Neuronal stem cell (in vitro differentiated cells): ENCODE measurements at places on chromosomes 4 and X.

GRCh38 chr4:52366191-52366590 is 292.9 kb downstream of the USP46 start:
- no peaks in the 10 kb centered on the region for H3K36me3 ChIP-seq
- no peak for DNase-seq
- no peaks in the 10 kb centered on the region for H3K27me3 ChIP-seq
- H3K4me3 ChIP-seq: no peak overlapping the region

GRCh38 chr4:164906368-164906767 is 29.4 kb downstream of the APELA start:
- no peak overlapping the region for H3K4me3 ChIP-seq
- no peak for DNase-seq
- H3K27ac ChIP-seq: no peak overlapping the region
- no peaks in the 10 kb centered on the region for H3K4me1 ChIP-seq
- no peaks in the 10 kb centered on the region for H3K27me3 ChIP-seq

DNA sequence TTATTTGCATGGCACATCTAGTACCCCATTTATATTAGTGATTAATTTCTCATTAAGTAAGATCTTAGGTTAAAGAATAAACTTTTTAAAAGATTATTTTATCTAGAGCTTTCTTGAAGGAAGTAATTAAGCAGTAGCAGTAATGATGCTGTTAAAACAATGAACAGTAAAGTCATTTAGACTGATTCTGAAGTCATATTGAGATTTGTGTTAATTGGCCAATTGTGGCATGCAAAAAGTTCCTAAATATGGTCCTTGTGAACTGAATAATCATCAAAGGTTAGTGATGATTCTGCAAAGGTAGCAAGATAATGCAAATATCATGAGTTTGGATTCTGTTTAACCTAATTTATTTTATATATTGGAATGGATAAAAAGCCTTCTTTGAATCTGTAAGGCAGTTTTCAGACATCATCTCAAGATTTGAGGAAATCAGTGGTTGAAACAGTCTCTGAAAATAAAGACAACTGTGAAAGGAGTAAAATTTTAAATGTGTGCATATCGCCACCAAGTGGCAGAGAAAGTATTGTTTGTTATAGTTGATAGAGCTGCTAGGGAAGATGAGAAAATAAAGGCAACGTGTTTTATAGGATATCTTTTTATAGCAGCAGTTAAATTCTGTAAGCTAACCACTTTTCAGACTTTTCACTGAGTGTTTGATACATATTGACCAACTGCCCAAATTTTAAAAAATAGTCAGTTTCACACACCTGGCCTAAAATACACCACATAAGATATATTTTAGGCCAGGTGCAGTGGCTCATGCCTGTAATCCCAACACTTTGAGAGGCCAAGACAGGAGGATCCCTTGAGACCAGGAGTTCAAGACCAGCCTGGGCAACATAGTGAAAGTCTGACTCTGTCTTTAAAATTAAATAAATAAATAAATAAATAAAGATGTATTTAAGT is 79.6 kb downstream of the CCKAR start:
- no peak overlapping the region for H3K27ac ChIP-seq
- H3K36me3 ChIP-seq: peaks cover 8% of the 10 kb centered on the region
- no peaks in the 10 kb centered on the region for H3K27me3 ChIP-seq
- no peaks in the 10 kb centered on the region for H3K4me1 ChIP-seq
- H3K4me3 ChIP-seq: no peak overlapping the region

DNA sequence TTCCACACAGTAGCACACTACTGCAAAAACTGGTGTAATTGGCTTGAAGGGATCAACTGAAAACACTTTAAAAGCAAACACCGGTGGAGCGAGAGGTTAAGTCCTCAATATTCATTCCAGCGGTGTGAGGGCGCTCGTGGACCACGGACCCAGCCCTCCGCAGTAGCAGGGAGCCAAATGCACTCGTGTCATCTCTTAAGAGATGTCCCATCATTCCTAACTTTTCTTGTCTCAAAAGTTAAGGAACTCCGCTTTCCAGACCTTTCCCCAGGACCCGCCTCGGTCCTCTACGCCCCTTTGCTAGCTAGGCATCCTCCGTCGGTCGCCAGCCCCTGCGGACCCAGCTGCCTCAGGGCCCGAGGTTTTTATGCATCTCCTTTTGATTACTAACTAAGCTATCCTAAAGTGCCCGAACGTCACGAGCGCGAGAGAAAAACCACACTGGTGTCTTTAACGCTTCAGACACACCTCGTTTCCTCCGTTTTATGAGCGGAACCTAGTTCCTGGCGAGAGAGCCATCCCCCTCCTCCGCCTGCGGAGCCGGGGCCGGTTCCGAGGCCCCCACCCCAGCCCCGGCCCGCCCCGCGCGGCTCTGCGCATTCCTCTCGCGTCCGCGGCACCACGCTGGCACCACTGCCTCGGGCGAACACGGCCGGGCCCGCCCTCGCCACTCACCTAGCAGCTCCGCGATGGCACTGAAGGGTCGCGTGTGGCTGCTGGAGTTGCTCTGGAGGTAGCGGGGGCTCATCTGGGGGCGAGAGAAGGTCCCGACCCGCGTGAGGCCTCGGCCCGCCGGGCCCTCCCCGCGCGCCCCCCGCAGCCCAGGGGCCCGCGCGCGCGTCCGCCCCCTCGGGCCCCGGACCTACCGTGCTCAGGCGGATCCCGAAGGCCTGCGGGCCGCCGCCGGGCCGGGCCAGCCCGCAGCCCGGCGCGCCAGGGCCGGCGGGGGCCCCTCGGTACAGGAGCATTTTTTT is 723 bp downstream of the MORC4 start:
- H3K27ac ChIP-seq: no peak overlapping the region
- peak; percentile 17 for DNase-seq
- no peaks in the 10 kb centered on the region for H3K4me1 ChIP-seq

- no peaks in the 10 kb centered on the region for H3K36me3 ChIP-seq
- no peak overlapping the region for H3K4me3 ChIP-seq
- no peak for DNase-seq
Observed at GRCh38 chrX:7219153-7219705, 71.3 kb upstream of the PUDP start.

- no peak overlapping the region for H3K27ac ChIP-seq
- peaks cover 6% of the 10 kb centered on the region for H3K4me1 ChIP-seq
- DNase-seq: no peak
- no peaks in the 10 kb centered on the region for H3K27me3 ChIP-seq
Observed at GRCh38 chr4:150212927-150213326, 134.7 kb downstream of the DCLK2 start.

DNA sequence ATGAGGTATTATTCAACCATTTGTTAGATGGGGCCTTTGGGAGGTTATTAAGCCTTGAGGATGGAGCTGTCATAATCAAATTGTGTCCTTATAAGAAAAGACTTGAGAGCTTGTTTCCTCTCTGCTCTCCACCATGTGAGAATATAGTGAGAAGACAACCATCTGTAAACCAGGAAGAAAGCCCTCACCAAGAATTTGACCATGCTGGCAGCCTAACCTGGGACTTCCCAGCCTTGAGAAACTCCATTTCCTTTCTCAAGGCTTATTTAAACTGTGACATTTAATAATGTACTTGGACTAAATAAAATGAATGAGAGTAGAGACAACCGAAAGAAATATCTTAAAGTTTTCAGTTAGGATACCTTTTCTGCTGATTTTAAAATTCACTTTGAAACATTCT is 83.7 kb upstream of the GC start:
- H3K36me3 ChIP-seq: no peaks in the 10 kb centered on the region
- H3K27ac ChIP-seq: no peak overlapping the region
- no peaks in the 10 kb centered on the region for H3K4me1 ChIP-seq
- no peaks in the 10 kb centered on the region for H3K27me3 ChIP-seq
- no peak for DNase-seq

GRCh38 chr4:7802093-7802726 is 137.5 kb downstream of the AFAP1 start:
- H3K4me3 ChIP-seq: no peak overlapping the region
- no peaks in the 10 kb centered on the region for H3K27me3 ChIP-seq
- DNase-seq: peak; percentile 72
- H3K27ac ChIP-seq: no peak overlapping the region
- peaks cover 16% of the 10 kb centered on the region for H3K4me1 ChIP-seq

DNA sequence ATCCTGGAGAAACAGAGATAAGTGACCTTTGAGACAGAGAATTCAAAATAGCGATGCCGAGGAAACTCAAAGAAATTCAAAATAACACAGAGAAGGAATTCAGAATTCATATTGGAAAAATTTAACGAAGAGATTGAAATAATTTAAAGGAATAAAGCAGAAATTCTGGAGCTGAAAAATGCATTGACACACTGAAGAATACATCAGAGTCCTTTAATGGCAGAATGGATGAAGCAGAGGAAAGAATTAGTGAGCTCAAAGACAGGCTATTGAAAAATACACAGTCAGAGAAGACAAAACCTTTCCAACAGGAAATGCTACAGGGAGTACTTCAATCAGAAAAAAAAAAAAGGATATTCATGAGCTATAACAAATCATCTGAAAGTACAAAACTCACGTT is 185.8 kb downstream of the PARM1 start:
- DNase-seq: no peak
- H3K4me3 ChIP-seq: no peak overlapping the region

DNA sequence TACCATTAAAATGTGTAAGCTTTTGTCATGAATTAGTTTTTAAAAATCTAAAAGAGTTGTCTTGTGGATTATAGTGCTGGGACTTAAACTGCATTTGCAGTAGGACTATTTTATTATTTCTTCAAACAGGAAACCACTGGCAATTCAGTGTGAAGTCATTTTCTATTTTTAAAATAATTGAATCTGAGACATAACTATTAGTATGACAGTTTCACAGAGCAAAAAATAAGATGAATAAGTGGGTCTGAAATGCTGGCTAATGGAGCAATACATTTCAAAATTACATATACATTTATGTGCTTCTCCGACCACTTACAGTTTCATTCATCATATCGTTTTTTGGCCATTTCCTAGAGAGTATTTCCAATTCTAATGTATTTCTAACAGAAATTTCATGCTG is 75.3 kb upstream of the RAPGEF2 start:
- no peaks in the 10 kb centered on the region for H3K36me3 ChIP-seq
- no peak overlapping the region for H3K4me3 ChIP-seq
- H3K27me3 ChIP-seq: no peaks in the 10 kb centered on the region
- H3K27ac ChIP-seq: no peak overlapping the region
- H3K4me1 ChIP-seq: peaks cover 2% of the 10 kb centered on the region

GRCh38 chr4:85805891-85806290 is 330.9 kb downstream of the ARHGAP24 start:
- H3K4me1 ChIP-seq: no peaks in the 10 kb centered on the region
- DNase-seq: no peak
- H3K4me3 ChIP-seq: no peak overlapping the region
- H3K27me3 ChIP-seq: no peaks in the 10 kb centered on the region
- no peaks in the 10 kb centered on the region for H3K36me3 ChIP-seq

DNA sequence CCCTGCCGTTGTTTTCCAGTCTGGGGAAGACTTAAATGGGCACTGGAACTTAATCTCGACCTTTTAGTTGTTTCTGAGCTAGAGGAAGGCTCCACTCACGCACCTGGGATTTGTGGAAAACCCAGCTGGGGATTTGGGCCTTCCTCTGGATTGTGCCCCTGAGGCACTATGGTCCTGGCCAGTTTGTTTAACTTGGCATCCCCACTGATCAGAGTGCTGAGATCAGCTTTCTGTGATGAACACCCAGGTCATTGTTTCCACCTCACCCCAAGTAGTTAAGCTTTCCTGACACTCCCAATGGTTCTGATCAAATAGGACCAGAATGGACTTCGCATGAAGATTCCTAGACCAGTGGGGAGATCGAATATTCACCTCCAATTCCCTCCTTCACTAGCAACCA is 20.5 kb upstream of the NAP1L5 start:
- no peak overlapping the region for H3K4me3 ChIP-seq
- H3K4me1 ChIP-seq: no peaks in the 10 kb centered on the region
- H3K27me3 ChIP-seq: no peaks in the 10 kb centered on the region
- no peak overlapping the region for H3K27ac ChIP-seq
- peaks cover 3% of the 10 kb centered on the region for H3K36me3 ChIP-seq

GRCh38 chrX:56233682-56234081 is 1.5 kb downstream of the KLF8 start:
- no peaks in the 10 kb centered on the region for H3K4me1 ChIP-seq
- H3K27me3 ChIP-seq: no peaks in the 10 kb centered on the region
- DNase-seq: no peak
- H3K4me3 ChIP-seq: no peak overlapping the region

- H3K27me3 ChIP-seq: no peaks in the 10 kb centered on the region
- no peak overlapping the region for H3K27ac ChIP-seq
- no peak overlapping the region for H3K4me3 ChIP-seq
- H3K36me3 ChIP-seq: no peaks in the 10 kb centered on the region
- no peaks in the 10 kb centered on the region for H3K4me1 ChIP-seq
Observed at GRCh38 chrX:155188786-155189185, 27.5 kb upstream of the VBP1 start.

GRCh38 chrX:38561126-38561868 is at the start of gene TSPAN7:
TSPAN7 (plus strand) TSS chrX:38561542; CDS start chrX:38561547, 5 bp downstream.
- no peak within 1 kb of the TSS for H3K27ac ChIP-seq
- H3K27me3 ChIP-seq: no peaks in the 10 kb centered on the region
- H3K4me1 ChIP-seq: peaks cover 2% of the 10 kb centered on the region
- DNase-seq: peak; percentile 65

GRCh38 chr4:125013891-125014290 is 300.9 kb upstream of the FAT4 start:
- no peak overlapping the region for H3K4me3 ChIP-seq
- H3K4me1 ChIP-seq: no peaks in the 10 kb centered on the region
- H3K27ac ChIP-seq: no peak overlapping the region
- no peaks in the 10 kb centered on the region for H3K27me3 ChIP-seq

DNA sequence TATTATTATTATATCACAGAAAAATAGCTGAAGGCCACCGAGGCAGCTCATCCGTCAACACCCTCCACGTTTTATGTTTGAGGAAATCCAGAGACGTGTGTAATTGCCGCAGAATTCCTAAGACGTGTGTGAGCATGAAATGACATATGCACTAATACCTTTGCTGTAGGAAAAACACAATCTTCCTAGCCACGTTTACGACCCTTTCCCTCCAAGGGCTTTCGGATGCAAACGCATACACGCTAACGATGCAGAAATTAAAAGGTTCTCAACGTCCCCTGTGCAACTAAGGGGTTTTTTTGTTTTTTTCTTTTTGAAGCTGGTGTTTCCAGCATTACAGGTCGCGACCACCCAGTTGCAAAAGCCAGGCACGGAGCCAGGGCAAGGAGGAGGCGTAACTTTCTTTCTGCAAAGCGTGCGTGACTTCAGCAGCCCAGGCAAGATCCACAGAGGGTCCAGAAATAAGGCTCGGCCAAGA is 33.8 kb downstream of the CRLF2 start:
- no peak overlapping the region for H3K4me3 ChIP-seq
- H3K4me1 ChIP-seq: peaks cover 4% of the 10 kb centered on the region
- DNase-seq: no peak
- H3K36me3 ChIP-seq: no peaks in the 10 kb centered on the region
- H3K27ac ChIP-seq: no peak overlapping the region

DNA sequence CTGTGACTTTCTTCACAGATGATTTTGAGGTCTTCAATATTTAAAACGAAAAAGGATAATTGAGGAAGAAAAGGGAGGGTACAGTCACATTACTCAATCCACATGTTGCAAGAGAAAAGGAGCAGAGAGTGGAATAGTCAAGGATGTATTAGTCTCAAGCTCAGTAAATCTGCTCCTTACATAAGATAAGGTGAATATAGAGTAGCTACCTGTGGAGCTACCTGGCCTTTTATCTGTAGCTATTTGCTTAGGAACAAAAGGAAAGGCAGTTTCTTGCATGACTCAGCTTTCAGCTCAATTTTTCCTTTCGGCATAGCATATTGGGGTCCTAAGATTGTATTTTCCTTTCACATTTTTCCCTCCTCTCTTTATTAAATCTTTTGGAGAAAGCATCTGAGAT is 26.3 kb upstream of the ACTRT1 start:
- H3K27me3 ChIP-seq: no peaks in the 10 kb centered on the region
- no peaks in the 10 kb centered on the region for H3K4me1 ChIP-seq
- H3K36me3 ChIP-seq: no peaks in the 10 kb centered on the region
- no peak overlapping the region for H3K4me3 ChIP-seq

GRCh38 chrX:7085879-7086278 is 61.6 kb upstream of the STS start:
- no peak for DNase-seq
- H3K4me1 ChIP-seq: no peaks in the 10 kb centered on the region
- no peak overlapping the region for H3K27ac ChIP-seq
- peaks cover 12% of the 10 kb centered on the region for H3K36me3 ChIP-seq
